Germinal center (tissue), 1 donor: ENCODE measurements at places on chromosomes 4 and X.

- DNase-seq: no peak
Observed at GRCh38 chrX:66674506-66674905, 35.6 kb upstream of the EDA2R start.

GRCh38 chrX:112630187-112630586, 49.6 kb downstream of the LHFPL1 start:
- no peak for DNase-seq

DNA sequence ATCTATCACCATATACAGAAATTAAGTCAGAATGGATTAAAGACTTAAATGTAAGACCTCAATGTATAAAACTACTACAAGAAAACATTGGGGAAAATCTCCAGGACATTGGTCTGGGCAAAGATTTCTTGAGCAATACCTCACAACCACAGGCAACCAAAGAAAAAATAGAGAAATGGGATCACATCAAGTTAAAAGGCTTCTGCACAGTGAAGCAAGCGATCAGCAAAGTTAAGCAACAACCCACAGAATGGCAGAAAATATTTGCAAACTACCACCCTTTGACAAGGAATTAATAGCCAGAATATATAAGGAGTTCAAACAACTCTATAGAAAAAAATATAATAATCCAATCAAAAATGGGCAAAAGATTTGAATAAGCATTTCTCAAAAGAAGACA, 236.9 kb upstream of the EMCN start:
- DNase-seq: no peak

DNA sequence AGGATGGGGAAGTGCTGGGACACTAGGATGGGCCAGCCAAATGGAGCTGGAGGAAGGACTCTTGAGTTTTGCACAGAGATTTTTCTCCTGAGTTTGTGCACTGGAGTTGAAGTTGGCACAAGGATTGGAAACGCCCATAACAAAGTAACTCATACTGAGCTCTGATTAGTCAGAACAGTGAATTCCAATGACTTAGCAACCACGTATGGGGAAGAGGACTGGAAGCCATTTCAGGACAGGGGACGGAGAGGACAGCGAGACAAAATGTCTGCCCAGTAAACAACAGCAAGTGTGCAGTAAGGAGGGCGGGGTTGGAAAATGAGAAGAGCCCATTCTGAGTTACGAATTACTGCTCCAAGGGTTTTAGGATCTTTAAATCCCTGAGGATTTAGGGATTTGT, 5.9 kb downstream of the RIPPLY1 start:
- no peak for DNase-seq

DNA sequence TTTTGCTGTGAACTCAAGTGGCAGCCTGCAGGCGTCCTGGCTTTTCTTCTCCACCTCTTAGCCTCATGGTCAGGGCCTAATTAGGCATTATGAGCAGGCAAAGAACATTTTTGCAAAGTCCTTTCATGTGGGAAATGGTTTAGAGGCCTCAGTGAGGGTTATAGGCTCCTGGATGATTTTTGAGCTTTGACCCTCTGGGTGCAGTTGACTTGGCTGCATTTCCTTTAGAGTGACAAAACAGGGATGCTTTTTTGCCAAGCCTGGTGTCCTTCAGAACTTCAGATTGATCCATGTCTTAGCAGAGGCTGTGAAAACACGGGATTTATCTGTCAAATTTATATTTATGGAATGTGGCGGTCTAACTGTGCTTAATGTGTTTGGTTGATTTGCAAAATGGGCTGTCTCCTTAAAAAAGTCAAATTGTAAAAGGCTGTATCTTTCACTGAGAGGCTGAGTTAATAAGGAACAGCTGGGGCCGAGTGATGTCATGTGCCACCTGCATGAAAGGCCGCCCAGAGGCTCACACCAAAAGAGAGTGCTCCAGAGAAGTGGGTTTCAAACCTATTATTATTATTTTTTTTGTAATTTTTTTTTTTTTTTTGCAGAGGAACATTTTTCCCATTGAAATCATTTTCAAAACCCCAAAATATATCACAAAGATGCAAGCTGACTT, 192.2 kb upstream of the ARX start:
- DNase-seq: no peak

DNA sequence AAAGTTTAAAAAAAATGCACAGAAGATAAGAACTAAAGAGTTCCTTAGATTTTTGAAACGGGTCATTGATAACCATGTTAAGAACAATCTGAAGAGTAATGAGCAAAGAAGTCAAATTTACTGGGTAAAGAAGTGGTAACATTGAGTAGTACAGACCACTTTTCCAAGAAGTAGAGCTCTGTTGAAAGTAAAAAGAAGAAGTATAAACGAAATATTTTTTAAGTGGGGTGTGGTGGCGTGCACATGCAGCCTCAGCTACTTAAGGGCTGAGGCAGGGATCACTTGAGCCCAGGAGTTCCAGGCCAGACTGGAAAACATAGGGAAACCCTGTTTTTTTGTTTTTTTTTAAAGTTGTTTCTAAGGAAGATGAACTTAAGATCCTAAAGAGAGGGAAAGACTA, 68.5 kb downstream of the UBA6 start:
- peak; percentile 2 for DNase-seq
